ENCODE measurements at places on chromosomes 5 and 9.

DNA sequence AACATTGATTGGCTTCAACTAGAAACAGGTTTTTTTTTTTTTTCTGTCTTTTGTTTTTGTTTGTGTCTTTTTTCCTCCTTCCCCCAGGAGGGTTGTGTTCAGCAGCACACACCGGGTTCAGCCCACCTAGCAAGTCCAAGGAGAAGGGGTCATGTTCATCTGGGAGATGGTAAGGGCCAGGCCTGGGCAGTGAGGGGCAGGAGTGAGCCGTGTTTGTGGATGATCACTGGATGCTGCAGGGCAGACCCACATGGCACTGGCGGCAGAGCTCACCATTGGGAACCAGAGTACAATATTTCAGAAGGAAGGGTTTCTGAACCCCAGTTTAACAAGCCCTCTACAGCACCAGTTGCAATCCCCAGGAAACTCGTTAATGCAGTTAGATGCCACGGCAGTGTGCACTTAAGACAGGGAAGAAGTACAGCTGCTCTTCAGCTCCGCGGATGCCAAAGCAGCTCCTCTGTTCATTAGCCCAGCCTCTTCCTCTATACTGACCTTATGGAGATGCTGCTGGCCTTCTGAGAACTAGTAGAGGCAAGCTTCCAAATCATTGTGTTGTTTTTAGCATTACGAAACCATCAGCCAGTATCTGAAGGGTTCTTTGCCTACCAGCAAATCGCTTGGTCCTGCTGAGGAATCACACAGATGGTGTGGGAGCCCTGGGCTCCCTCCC, 508.2 kb upstream of the WWC1 start:
- no peak for DNase-seq

- no peak for DNase-seq
These were observed 15.9 kb downstream of the PPP2R2B start for GRCh38 chr5:146862641-146863040.

GRCh38 chr5:88539026-88539425, 270.4 kb upstream of the TMEM161B start:
- no peak for DNase-seq

- DNase-seq, result no peak
These were observed 2.6 kb upstream of the TXNDC8 start for GRCh38 chr9:110340306-110340705.

GRCh38 chr5:24225051-24225450, 419.7 kb downstream of the CDH10 start:
- DNase-seq, result no peak

- DNase-seq, result no peak
These were observed 41.5 kb upstream of the DIRAS2 start for GRCh38 chr9:90684106-90684505.

- no peak for DNase-seq
These were observed 1237.9 kb downstream of the CDH12 start for GRCh38 chr5:21615195-21615765.

Measured in GM12892 (cell line).